Small intestine (tissue), 16 donors: ENCODE measurements at places on chromosomes 5 and 9.

DNA sequence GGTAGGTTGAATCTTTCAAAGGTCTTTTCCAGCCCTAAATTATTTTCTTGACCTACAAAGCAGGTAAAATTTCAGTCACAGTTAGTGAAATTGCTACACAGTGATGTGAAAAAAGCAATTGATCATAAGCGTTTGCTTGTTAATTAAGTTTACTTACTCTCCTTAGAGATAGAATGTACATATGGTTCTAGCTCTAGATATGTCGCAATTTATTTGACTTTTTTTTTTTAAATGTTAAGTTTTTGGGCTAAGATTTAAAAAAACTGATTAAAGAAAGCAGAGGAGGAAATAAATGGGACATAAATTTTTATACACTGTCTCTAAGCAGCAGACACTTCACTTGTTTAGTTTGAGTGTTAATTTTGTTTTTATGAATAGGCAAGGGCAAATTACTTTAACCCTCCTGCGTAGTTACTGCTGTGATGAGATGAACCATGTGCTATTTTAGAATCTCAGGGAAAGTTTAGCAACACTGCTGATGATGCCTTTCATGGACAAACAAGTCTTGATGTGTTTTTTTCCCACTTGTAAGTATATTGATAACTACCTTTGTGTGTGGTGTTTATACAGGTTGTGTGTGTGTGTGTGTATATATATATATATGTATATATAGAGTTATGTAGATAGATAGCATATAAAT lies 38.3 kb upstream of the FAM120AOS start:
- DNase-seq, result no peak

DNA sequence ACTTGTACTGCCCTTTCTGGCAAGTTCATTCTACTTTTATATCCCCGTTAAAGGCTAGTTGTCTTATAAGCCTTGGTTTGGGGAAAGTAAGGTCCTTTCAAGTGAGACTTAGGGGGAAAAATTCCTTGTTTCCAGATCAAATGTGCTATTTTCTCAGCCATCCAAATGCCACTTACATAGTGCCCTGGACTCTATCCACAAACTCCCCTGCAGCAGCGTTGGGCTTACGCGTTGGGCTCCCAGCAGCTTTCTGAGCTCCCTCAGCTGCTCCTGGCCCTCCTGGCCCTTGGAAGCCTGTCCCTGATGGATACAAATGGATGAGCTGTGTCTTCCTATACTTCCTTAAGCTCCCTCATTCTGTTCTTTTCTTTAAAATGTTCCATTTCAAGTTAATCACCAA lies 279.2 kb upstream of the PANK3 start:
- DNase-seq, result no peak

- DNase-seq, result peak; percentile 86
Observed at GRCh38 chr9:136675477-136676296, 11.6 kb downstream of the AGPAT2 start.

GRCh38 chr9:75616841-75617566 lies 273.5 kb upstream of the PCSK5 start:
- DNase-seq, result no peak
